Muscle of back (tissue), 13 donors: ENCODE measurements at places on chromosomes 4 and X. TPM values are rescaled to one million over a fixed set of nuclear protein-coding genes. Genes with fewer than 3 reads are reported as not detected.

- no peak for DNase-seq
Observed at GRCh38 chr4:6869944-6870343, 39.7 kb upstream of the TBC1D14 start.

DNA sequence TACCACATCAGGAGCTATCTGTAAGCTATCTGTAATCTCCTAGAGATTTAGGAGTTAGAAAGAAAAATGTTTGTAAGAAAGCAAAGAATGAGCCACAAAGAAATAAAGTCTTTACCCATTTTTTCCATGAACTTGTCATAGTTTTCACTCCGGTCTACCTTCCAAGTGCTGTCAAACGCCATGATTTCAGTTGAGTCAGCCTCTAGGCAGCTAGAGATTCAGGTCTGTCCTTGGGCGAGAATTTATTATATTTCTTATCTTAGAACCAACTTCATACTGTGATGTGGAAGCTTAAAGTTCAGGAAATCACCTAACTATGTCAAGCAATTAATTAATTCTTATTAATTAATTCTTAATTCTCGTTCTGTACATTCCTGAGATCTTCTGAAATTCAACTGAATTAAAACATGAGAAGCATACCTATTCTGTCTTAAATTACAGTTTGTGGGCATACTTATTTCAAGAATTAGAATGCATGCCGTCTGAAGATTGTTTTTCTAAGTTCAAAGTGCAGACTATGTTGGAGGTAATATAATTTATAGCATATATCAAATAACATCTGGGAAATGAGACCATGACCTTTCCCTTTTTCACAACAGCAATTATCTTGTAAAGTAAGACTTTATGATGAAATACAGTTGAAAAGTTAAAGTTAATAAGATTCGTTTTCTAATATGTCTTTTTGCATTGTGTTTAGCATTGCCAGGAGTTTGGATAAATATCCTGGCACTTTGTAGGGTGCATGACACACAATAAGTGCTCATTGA, at the start of gene FABP2:
Gene FABP2 (minus strand): TSS at position 218 of the 767 bp plus-strand sequence. CDS start 36 bp downstream, at position 182.
- no peak for DNase-seq

GRCh38 chr4:8409264-8410065, 31.1 kb downstream of the ACOX3 start:
- DNase-seq, result peak; percentile 76

DNA sequence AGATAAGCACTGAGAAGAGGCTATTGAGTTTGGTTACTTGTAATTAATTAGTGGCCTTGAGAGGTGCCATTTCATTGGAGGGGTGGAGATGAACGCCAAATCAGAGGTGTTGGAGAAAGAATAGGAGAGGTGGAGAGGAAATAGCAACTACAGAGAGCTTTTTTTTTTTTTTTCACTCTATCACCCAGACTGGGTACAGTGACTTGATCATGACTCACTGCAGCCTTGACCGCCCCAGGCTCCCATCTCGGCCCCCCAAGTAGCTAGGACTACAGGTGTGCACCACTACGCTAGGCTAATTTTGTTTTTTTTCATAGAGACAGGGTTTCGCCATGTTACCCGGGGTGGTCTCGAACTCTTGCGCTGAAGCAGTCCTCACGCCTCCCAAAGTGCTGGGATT, 5.2 kb downstream of the NHS start:
- DNase-seq, result no peak

GRCh38 chr4:4721636-4722035, 137.8 kb upstream of the MSX1 start:
- no peak for DNase-seq

DNA sequence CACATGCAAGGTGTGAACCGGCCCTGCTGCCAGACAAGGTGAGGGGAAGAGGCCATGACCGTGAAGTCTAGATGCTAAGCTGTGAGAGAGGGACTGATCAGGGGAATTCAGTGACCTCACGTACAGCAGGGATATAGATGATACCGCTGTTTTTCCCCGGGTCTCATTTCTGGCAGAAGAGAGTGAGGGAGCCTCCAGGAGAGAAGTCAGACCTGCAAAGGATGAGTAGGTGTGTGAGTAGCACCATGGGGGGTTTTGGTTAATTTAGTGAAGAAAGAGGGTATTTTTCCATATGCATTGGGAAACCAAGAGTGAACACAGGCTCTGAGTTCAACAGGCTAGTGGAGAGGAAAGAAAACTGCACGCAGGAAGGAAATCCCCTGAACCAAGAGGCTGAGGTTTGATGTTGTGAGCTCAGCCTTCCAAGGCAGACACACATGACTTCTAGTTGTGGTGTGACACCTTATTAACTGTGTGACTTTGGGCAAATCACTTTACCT, 127.6 kb upstream of the GATB start:
- DNase-seq, result no peak

DNA sequence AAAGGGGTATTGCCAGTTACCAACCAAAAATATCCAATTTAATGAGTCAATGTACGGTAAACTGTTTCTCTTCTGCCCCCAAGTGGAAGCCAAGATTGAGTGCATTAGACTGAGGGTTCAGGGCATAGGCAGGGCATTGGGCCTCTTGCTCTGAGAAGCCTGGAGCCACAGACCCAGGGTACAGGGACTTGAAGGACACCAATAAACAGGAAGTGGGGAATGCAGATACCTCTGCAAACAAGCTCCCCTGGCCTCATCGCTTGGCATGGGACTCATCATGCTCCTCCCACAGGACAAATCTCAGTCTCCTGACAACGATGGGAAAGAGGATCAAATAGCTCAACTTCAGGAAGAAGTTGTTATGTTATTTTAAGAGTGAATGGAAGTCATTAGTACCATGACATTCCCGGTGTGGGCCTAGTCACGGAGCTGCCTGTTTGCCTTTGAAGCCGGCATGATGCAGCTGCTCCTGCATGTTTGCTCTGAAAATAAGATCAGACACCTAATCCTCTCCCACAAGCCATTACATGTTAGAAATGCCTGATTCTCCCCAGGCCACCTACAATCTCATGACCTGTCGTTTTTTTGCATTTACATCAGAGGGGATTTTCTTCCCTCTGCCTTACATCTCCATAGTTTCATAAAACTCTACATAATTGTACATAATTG, 224.2 kb downstream of the RCHY1 start:
- DNase-seq, result peak; percentile 45

GRCh38 chrX:134186362-134187121, 50.4 kb upstream of the CCDC160 start:
- no peak for DNase-seq

- DNase-seq, result peak; percentile 60
Observed at GRCh38 chr4:118280501-118281218, 72.1 kb downstream of the PRSS12 start.

DNA sequence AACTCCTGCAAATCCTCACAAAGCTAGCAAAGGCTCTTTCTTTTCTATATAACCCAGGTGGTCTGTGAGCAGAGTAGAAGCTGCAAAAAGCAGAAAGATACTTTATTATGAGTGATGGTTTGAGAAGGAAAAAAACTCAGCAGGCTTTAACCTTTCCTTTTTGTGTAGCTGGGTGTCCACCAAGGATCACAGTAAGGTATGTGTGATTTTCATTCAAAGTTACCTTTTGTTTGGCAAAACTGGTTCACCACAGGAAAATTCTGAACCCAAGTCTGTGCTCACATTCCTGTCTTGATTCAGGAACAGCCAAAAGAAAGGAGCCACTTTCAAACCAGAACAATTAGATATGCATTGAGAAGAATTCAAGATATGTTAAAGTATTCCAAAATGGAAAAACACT, 35.7 kb downstream of the FRAS1 start:
- DNase-seq, result no peak

DNA sequence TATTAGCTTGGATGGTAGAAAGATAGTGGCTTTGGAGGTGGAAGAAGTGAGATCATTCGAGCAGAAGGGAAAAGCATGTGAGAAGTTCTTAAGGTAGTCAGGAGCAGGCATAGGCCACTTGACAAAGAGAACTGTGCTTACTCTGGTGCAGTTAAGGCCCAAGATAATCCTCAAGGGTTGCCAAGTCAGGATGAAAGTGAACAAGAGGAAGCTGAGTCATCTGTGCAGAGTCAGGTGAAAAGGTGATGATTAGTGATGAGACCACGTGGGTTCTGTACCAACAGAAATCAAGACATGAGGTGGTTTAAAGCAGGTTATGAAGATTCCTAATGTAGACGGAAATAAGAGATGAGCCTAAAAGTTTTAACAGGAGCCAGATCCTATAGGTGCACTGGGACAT, 369.8 kb downstream of the DTHD1 start:
- no peak for DNase-seq

- DNase-seq, result peak; percentile 42
Observed at GRCh38 chr4:96603641-96604040, 763.7 kb downstream of the PDHA2 start.

GRCh38 chr4:99848591-99849001, 32.0 kb downstream of the DAPP1 start:
- DNase-seq, result no peak

DNA sequence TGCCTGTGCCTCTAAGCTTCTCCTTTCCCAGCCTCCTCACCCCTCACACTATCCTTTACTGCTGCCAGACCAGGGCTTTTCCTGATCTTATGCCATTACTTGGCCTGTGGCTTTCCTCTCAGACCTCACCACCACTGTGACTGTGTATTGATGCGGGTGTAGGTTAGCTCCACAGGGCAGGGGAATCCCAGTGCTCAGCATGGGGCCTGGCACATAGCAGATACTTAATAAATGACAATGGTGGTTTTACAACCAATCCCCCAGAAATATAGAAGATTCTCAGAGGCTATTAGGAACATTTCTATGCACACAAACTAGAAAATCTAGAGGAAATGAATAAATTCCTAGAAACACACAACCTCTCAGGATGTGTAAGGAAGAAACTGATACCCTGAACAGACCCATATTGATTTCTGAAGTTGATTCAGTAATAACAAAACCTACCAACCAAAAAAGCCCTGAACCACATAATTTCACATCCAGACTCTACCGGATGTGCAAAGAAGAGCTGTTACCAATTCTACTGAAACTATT, 129.6 kb upstream of the QRFPR start:
- no peak for DNase-seq

- peak; percentile 12 for DNase-seq
Observed at GRCh38 chr4:164748375-164748774, 5.6 kb upstream of the SMIM31 start.

DNA sequence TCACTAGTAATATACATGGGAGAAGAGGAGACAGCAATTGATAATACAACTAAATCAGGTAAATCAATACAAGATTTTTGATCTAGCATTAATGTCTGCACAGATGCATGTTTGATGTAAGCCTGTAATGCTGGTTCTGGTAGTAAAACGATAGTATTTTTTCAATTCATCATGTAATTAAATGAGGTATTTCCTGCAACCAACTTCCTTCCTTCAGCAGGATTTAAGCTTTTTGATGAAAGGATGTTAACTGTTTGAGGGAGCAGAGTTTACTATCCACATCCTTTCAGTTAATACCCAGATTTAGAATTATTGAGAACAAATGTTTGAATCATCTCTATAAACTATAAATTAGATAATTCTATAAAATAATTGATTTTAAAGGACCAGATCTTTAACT, 31.4 kb upstream of the NFKB1 start:
- no peak for DNase-seq

DNA sequence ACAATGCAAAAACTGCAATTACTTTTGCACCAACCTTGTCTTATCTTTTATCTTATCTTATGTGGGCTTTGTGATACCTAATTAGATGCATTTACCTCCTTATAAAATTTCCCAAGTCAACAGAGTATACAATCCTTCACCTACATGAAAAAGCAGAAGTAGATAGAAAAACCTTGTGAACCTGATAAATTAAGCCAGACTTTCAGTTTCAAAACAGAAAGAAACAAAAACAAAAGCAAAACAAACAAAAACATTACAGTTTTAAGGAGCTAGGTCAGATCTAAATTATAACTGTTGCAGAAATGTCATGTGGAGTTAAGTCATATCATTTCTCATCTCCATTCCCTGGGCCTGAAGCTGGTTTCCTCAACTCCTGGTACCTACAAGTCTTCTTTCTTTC, 24.9 kb upstream of the CXXC4 start:
- no peak for DNase-seq

GRCh38 chrX:46666831-46667230, 92.1 kb downstream of the SLC9A7 start:
- no peak for DNase-seq

DNA sequence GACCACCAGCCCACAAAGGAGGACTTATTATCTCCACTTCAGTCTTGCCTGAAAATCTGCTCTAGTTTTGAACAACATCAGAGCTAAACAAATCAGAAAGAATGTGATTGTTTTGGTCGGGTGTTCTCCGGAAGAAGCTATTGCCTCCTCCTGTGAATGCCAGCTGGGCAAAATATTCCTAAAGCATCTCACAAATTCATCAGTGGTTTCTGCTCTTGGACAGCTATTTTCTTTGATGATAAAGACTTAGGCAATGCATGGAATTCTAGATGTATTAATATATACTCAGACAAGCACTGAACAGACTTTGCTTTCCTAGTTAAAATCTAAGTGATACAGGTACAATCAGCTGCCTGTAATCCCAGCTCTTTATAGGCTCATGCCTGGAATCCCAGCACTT, 71.8 kb downstream of the ASMT start:
- no peak for DNase-seq

GRCh38 chrX:39777623-39778025, 320.1 kb downstream of the BCOR start:
- no peak for DNase-seq

GRCh38 chr4:147787204-147787603, 55.3 kb downstream of the ARHGAP10 start:
- DNase-seq, result no peak

GRCh38 chrX:9149501-9150245, 115.7 kb upstream of the FAM9B start:
- no peak for DNase-seq

- peak; percentile 71 for DNase-seq
Observed at GRCh38 chr4:121726642-121727268, 30.0 kb upstream of the ANXA5 start.

DNA sequence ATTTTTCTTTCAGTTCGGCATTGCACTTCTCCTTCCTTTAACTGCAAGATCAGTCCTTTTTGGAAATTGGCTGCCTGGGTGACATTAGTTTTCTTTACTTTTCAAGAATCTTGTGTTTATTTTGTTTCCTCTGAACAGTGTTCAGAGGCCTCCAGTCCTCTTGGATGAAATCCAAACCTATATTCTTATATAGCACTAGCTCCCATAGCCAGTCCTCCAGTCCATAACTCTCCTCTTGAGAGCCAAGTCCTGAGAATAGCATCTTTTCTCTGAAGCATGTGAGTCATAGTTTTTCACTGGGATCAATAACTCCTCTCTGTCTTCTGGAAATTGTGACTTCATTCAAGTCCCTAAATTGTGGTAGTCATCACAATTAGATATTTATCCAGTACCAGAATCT, 357.5 kb downstream of the RAPGEF2 start:
- peak; percentile 35 for DNase-seq

The STOX2 gene
- polyA plus RNA-seq, result 5.7 TPM

The GC gene
- polyA plus RNA-seq, result not detected

The RHOH gene
- 0.27 TPM for polyA plus RNA-seq

The SLC10A4 gene
- polyA plus RNA-seq, result 0.58 TPM

The VSIG4 gene
- 22.3 TPM for polyA plus RNA-seq

The GAGE1 gene
- polyA plus RNA-seq, result not detected

The HSPA4L gene
- 150 TPM for polyA plus RNA-seq

The MAGEA2 gene
- not detected for polyA plus RNA-seq

The EPGN gene
- polyA plus RNA-seq, result not detected

The ARSJ gene
- 7.3 TPM for polyA plus RNA-seq

The HERC5 gene
- 2.3 TPM for polyA plus RNA-seq

The WAS gene
- 4.6 TPM for polyA plus RNA-seq

The ANXA10 gene
- polyA plus RNA-seq, result not detected
